ENCODE measurements at places on chromosomes 12 and 14.
A peak's percentile ranks its signal among the peaks of the same experiment; 100 is the strongest.

GRCh38 chr12:2682296-2683251 is 112.2 kb upstream of the FKBP4 start:
- no peak for ATAC-seq

DNA sequence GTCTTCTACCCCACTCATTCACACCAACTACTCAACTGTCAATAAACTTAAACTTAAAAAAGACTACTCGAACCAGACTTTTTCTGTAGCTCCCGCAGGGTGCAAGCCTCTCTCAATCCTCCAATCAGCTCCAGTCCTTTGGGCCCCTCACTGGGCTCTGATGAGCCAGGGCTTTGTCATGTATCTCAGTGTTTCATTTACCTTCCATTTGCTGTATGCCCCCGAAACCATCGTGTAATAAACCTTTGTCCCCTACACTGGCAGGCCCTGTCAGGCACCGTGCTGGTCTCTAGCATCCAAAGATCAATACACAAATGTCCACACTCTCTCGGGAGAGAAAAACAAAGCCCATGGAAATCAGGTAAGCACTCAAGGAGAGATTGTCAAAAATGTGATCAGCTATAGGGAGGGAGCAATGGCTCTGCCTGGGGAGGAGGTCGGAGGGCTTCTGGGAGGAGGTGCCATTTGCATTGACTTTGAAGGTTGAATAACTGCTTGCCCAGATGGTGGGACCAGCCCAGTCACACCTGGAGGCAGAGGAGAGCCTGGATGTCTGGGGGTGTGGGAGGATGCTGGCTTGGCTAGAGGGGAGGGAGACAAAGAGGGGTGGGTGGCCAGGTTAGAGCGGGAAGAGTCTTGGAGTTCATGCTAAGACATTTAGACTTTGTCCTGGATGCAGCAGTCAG is 42.1 kb upstream of the DICER1 start:
- ATAC-seq: no peak

GRCh38 chr14:72863216-72864006 is 30.5 kb downstream of the DPF3 start:
- peak; percentile 89 for ATAC-seq

- ATAC-seq: no peak
Observed at GRCh38 chr12:87806310-87806709, 222.9 kb downstream of the C12orf50 start.

DNA sequence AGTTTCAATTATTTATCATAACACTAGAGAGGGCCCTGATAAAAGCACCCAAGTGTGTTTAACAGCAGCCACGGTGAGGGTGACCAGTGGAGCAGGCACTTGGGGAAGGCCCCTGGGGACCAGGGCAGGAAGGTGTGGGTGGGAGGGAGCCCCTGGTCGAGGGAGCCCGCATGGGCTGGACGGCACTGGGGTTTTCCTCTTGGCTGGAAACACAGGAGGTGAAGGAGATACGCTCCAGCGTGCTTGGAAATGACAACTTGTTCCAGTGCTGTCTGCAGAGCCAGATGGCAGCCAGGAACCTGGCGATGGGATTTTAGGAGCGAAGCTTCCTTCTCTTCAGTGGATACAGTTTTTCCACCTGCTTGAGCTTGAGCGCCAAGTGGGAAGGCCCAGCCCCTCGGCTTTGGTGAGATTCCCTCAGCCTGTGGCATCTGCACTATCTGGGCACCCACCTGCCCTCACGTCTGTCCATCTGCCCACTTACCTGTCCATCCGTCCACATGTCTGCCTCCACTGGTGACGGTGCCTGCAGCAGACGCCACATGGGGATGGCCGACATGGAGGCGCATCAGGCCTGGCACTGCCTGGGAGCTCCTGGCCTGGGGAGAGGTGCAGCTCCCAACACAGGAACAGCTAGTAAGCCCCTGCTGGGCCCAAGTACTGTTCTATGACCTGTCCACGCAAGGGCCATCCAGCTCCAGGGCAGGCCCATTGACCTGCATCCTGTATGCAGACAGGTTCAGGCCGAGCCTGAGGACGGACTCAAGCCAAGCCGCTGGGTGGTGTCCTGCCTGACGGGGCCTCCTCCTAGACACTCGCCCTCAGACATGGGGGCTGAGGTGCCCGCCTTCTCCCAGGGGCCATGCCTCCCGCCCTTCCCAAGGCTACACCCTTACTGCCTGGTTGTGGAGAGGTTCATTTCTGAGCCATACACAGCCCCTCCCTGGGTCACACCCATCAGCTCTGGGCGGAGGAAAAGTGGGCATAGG is 192.2 kb upstream of the C14orf180 start:
- ATAC-seq: peak; percentile 71

- no peak for ATAC-seq
Observed at GRCh38 chr14:86055512-86056075, 525.6 kb downstream of the FLRT2 start.

GRCh38 chr14:51118993-51119392 is 24.1 kb upstream of the TRIM9 start:
- no peak for ATAC-seq

- no peak for ATAC-seq
Observed at GRCh38 chr14:55248411-55248810, 22.8 kb upstream of the FBXO34 start.

DNA sequence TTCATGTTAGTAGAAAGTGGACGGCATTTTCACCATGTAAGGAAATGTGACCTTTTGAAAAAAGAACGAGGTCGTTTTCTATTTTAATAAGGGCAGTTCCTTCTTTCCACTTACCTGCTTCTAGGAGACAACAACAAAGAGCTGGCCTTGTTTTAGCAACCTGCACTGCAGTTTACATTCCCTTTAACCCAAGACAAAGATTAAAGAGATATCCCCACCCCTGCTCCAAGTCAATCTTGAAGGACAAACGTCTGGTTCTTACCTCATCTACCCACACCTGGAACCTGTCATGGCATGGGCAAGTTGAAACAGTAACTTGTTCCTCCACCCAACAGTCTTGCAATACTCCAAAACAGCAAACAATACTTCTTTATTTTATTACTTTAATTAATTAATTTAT is 32.7 kb downstream of the ZCCHC8 start:
- ATAC-seq: no peak

DNA sequence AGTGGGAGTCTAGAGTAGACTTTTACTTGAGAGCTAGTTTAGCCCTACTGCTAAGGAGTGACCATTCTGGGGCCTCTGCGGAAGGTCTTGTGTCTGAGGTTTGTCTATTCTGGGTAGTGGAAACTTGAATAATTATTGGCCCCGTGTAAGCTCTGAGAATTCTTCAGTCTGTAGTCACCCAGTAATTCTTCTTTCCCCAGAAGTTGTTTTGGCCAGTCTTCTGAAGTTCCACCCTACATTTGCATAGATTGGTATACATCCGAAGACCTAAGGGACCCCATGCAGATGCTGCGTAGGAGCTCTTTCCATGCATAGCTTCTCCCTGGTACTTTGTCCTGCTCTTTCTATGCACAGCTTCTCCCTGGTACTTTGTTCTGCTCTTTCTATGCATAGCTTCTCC is 12.8 kb downstream of the CYP46A1 start:
- ATAC-seq: no peak

GRCh38 chr14:61596990-61597389 is 98.3 kb upstream of the HIF1A start:
- no peak for ATAC-seq

- no peak for ATAC-seq
Observed at GRCh38 chr12:19830446-19830845, 391.2 kb downstream of the AEBP2 start.

DNA sequence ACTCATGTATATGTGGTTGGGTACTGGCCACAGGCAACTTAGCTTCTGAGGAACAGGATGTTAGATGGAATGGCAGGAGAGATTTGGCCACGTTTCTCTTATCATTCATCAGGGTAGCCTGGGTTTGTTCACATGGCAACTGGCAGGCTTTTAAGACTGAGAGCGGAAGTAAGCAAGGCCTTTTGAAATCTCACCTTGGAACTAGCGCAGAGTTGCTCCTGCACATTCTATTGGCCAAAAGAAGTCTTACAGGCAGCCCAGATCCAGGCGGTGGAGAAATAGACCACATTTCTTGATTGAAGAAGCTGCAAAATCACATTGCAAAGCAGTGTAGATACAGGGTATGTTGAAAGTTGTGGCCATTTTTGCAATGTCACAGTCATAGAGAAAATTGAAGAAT is 3.7 kb downstream of the CLEC4A start:
- ATAC-seq: no peak

- peak; percentile 71 for ATAC-seq
Observed at GRCh38 chr12:50102646-50103309, 1.0 kb upstream of the GPD1 start.
